ENCODE measurements at places on chromosomes 7 and 10.
A peak's percentile ranks its signal among the peaks of the same experiment; 100 is the strongest.

DNA sequence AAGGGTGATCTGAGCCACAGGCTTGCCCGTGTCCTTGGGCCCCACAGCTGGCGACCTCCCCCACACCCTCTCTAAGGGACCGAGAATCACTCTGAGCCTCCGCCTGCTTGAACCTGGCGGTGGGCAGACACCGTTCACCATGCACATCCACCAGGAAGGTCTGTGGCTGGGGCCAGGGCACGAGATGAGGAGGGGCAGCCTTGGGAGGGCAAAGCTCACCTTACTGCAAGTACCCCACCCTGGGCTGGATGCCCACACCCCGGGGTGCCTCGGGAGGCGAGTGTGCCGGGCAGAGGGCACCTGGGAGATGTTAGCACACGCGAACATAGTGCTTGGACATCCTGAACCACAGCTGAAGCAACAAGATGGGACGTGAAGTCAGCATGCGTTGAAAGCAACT is 211.9 kb downstream of the ELFN1 start:
- no peak for DNase-seq

- DNase-seq, result no peak
Measured at GRCh38 chr7:28564033-28564432, 151.7 kb downstream of the CREB5 start.

- no peak for DNase-seq
Measured at GRCh38 chr7:141463986-141464385, 87.2 kb upstream of the AGK start.

- DNase-seq, result no peak
Measured at GRCh38 chr7:92698237-92698841, 108.1 kb upstream of the FAM133B start.

DNA sequence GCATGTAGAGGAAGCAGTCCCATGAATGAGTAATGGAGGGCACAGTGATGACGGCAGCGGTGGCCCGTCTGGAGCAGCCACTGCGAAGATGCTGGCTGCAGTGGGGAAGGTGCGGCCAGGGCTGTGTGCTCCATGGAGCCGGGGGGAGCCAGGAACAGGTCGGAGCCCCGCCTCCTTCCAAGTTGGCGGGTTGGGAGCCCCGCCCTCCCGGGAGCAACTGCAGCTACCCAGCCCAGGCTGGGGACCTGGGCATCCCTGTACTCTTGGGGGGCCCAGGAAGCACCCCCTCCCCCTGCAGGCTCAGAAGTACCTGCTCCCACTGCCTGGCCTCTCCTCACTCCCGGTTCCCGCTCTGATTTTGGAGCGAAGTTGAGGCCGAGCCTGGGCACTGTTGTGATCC is 175.1 kb upstream of the ADCY1 start:
- no peak for DNase-seq

DNA sequence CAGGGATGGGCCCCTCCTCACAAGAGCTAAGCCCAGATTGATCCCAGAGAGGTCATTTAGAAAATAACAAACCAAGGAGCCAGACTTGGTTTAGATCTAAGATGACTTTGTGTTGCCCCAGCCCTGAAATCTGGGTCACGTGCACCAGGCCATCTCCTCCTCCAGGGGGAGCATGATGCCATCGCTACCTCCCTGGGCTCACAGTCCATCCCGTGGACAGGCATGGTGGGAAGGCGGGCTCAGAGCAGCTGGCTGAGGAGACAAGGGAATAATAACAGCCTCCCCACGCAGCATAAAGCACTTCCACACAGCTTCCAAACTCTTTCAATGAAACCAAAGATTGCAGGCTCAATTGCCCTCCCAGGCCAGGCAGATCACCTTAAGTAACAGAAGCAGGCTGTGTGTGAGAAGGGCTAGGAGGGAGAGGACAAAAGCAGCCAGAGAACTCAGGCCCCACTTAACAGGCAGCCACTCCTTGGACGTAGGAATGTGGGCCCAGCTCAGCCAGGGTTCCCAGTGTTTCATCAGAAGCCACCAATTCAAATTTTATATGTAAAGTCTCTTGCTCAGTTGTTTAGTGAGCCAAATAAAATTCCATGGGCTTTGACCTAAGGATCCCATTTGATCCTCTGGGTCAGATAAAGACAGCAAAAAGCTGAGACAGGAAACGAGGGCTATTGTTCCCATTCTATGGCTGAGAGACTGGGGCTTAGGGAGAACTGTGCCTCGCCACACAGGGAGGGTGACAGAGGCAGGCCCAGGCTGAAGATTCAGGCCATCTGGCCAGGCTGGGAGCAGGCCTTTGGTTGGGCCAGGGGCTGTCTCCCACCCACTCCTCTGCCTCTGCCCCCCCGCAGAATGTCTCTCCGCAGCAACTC is 100.2 kb downstream of the COL13A1 start:
- DNase-seq, result peak; percentile 32

DNA sequence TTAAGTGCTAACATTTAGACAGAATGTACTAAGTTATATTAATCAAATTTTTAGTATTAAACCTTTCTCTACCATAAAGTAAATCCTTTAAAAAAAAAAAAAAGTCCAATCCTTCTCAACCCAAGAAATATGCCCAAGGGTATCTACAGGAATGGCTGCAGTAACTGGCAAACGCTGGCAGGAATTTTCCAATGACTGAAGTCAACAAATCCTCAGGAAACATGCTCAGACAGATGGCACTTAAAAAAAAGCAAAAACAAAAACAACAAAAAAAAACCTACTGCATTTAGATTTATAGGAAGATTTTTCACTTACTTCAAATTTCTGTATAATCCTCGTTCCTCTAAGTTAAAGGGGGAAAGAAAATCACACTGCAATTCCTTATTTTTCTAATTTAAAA is 666 bp downstream of the SVIL start:
- no peak for DNase-seq

DNA sequence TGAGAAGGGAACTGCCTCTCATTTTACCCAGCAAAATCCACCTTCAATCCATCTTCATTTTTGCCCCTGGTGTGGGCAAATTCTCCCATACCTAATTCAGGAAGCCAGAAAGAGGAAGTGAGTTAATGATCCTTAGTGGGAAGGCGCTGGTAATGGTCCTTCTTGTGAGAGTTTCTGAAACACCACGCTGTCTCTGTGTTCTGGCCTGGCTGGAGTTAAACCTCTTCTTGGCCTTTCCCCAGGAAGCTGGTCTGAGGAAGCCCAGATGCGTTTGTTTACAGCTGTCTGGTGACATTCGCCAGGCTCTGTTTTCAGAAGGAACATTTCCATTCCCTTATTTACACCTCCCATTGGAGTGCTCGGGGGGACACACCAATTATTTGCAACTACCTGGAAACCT is 24.3 kb downstream of the HTRA1 start:
- no peak for DNase-seq
